ENCODE measurements at places on chromosomes 7 and 10. TPM values are rescaled to one million over a fixed set of nuclear protein-coding genes. Genes with fewer than 3 reads are reported as not detected.
A peak's percentile ranks its signal among the peaks of the same experiment; 100 is the strongest.

- H3K4me3 ChIP-seq, result no peak overlapping the region
- no peaks in the 10 kb centered on the region for H3K27me3 ChIP-seq
- H3K4me1 ChIP-seq, result no peaks in the 10 kb centered on the region
- no peak overlapping the region for H3K27ac ChIP-seq
Observed at GRCh38 chr7:84528756-84529479, 334.3 kb upstream of the SEMA3A start.

GRCh38 chr7:7014827-7015595 lies 167.3 kb upstream of the C1GALT1 start:
- no peaks in the 10 kb centered on the region for H3K27me3 ChIP-seq
- H3K36me3 ChIP-seq, result no peaks in the 10 kb centered on the region
- no peak overlapping the region for H3K4me3 ChIP-seq

ADRB1 gene
- total RNA-seq, result 2.1 TPM

GRCh38 chr10:132905661-132906060 lies 36.7 kb downstream of the CFAP46 start:
- no peaks in the 10 kb centered on the region for H3K36me3 ChIP-seq
- H3K4me1 ChIP-seq, result no peaks in the 10 kb centered on the region
- H3K4me3 ChIP-seq, result no peak overlapping the region
- DNase-seq, result no peak
- no peak overlapping the region for H3K27ac ChIP-seq

TMEM176A gene
- total RNA-seq, result not detected

GRCh38 chr10:73864229-73864628 lies 10.1 kb downstream of the CAMK2G start:
- no peak for DNase-seq
- H3K4me1 ChIP-seq, result peaks cover 69% of the 10 kb centered on the region
- H3K27ac ChIP-seq, result peak overlapping the region; percentile 3
- no peak overlapping the region for H3K4me3 ChIP-seq

DNA sequence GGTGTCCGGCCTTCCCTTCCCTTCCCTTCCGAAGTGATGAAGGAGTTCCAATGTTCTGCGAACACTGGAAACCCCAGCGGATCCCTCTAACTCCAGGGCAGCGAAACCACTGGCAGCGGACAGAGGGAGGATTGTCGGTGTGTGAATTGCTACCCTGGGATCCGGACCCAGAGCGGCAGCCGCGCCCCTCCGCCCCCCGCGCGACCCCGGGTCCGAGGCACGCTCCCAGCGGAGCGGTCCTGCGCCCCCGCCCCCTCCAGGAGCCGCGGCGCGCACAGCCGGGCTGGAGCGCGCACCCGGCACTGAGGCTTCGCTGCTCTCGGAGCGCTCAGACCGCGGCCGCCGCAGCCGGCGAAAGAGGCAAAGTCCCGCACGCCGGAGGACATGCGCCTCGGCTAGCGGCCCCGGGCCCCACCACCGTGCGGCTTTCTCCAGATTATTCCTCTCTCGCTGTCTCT lies at the start of gene PTPRZ1:
PTPRZ1 (plus strand) TSS at position 331 of the 458 bp plus-strand sequence. CDS start 339 bp downstream, outside the sequence.
- no peaks in the 10 kb centered on the region for H3K36me3 ChIP-seq
- no peak within 1 kb of the TSS for H3K27ac ChIP-seq
- no peak for DNase-seq
- peaks cover 18% of the 10 kb centered on the region for H3K27me3 ChIP-seq

- H3K27ac ChIP-seq, result no peak overlapping the region
- DNase-seq, result no peak
- no peaks in the 10 kb centered on the region for H3K27me3 ChIP-seq
- no peaks in the 10 kb centered on the region for H3K36me3 ChIP-seq
- H3K4me3 ChIP-seq, result no peak overlapping the region
Observed at GRCh38 chr7:41732436-41732785, 29.5 kb upstream of the INHBA start.

DNA sequence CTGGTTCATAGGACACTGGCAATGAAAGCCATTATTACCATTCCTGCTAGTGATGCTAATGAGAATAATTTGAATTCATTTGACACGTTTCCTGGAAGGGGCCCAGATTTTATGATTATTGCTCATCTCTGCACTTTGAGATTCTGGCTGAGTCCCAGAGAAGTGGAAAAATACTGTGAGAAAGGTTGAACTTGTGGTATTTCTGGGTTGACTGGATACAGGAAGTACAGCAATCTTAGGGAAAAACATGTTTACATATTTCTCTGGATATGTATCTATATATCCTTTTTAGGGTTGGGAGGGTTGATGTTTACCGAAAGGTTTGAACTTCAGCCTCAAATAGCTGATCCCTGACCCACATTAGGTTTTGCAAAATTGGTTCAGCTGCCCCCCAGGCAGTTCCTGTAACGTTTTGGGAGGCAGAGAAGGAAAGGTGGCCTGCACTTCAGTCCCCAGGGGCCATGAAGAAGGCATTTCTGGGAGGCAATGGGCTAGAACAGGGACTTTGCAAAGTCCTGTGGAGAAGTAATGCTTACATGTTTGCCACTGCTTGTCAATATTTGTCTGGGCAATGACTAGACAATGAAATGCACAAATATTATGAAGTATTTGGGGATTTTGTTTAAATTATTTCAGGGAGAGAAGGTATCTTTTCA lies 253.7 kb upstream of the PITRM1 start:
- no peaks in the 10 kb centered on the region for H3K27me3 ChIP-seq
- H3K4me3 ChIP-seq, result no peak overlapping the region
- DNase-seq, result no peak
- peaks cover 8% of the 10 kb centered on the region for H3K4me1 ChIP-seq
- H3K36me3 ChIP-seq, result no peaks in the 10 kb centered on the region

CPA2 gene
- total RNA-seq, result not detected

DNA sequence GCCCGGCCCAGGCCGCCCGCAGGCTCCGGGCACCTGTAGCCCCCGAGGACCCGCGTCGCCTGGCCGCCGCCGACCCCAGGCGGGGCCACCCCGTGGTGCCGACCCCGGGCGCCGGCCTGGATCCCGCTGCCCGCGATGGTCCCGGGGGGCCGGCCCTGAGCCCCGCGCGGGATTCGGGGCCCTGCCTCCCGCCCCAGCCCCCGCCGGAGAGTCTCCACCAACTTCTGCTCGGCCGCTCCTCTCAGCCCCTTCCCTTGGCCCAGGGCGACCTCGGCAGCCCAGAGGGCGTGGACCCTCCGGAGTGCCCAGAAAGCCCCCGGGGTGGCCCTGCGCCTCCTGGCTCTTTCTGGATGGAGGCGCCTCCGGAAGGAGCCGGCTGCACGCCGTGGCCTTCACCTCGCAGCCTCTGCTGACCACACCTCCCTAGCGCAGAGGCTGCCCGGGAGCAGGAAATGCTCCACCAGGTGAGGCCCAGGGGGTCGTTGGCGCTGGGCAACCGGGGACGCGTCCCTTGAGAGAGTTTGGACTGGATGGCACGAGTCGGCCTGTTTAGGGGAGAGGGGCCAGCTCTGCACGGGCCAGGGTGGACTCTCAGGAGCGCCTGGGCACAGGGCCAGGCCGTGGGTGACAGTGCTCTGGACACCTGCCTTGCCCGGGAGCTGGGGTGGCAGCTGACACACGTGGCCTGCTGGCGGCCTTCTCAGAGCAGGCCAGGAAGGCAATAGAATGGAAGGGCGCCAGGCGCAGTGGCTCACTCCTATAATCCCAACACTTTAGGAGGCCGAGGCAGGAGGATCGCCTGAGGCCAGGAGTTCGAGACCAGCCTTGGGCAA lies 529 bp downstream of the ZNF853 start:
- H3K4me3 ChIP-seq, result peak overlapping the region; percentile 59
- no peaks in the 10 kb centered on the region for H3K27me3 ChIP-seq
- no peaks in the 10 kb centered on the region for H3K36me3 ChIP-seq
- H3K4me1 ChIP-seq, result peaks cover 33% of the 10 kb centered on the region
- peak overlapping the region; percentile 14 for H3K27ac ChIP-seq

VPS37D gene
- total RNA-seq, result 0.40 TPM

CPA4 gene
- not detected for total RNA-seq

DNA sequence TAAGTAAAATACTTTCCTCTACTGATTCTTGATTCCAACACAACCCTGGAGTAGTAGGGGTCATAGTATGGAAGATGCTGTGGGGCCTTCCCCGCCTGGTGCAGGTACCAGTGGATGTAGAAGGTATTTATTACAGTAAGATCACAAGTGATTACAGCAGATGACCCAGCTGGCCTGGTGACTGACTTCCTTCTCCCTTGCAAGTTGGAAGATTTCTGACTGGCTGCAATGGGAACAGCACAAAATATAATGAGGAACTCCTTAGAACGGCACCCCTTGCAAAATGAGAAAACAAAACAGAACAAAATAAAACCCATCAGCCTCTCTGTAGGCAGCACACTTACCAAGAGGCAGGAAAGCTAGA lies 61.7 kb upstream of the TARP start:
- no peak for DNase-seq
- peaks cover 32% of the 10 kb centered on the region for H3K36me3 ChIP-seq
- H3K4me1 ChIP-seq, result peaks cover 38% of the 10 kb centered on the region
- no peaks in the 10 kb centered on the region for H3K27me3 ChIP-seq

ATP6V0E2 gene
- total RNA-seq, result 39.4 TPM

HEPACAM2 gene
- total RNA-seq, result not detected

- no peaks in the 10 kb centered on the region for H3K36me3 ChIP-seq
- H3K4me3 ChIP-seq, result no peak overlapping the region
Observed at GRCh38 chr7:1632916-1633785, 36.9 kb upstream of the ELFN1 start.

SLC37A3 gene
- 26.4 TPM for total RNA-seq

DNA sequence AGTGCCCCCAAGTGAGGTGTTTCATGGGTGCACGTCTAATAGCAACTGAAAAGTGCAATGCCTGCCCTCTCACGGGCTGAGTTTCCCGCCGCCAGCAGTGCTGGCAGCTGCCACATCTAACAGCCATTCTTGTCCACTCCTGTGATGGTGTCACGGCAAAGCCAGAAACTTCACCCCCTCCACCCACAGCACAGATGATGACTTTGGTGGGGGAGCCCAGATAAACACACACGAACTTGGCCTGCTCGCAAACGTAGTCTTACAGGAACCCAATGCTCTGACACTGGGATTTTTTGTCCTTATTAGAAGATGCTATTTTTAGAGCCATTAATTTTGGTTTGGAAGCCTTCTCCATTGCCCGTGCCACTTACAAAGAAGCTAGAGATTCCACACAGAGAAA lies 26.7 kb downstream of the CPXM2 start:
- no peak overlapping the region for H3K27ac ChIP-seq
- no peaks in the 10 kb centered on the region for H3K27me3 ChIP-seq
- H3K36me3 ChIP-seq, result no peaks in the 10 kb centered on the region
- no peak overlapping the region for H3K4me3 ChIP-seq
- H3K4me1 ChIP-seq, result no peaks in the 10 kb centered on the region

- no peak for DNase-seq
- no peaks in the 10 kb centered on the region for H3K4me1 ChIP-seq
- no peak overlapping the region for H3K27ac ChIP-seq
- no peak overlapping the region for H3K4me3 ChIP-seq
- no peaks in the 10 kb centered on the region for H3K27me3 ChIP-seq
Observed at GRCh38 chr10:29239569-29240472, 49.0 kb upstream of the LYZL1 start.

GRCh38 chr10:6755781-6756460 lies 175.8 kb upstream of the PRKCQ start:
- H3K4me1 ChIP-seq, result no peaks in the 10 kb centered on the region
- peaks cover 3% of the 10 kb centered on the region for H3K27me3 ChIP-seq
- no peaks in the 10 kb centered on the region for H3K36me3 ChIP-seq
- no peak overlapping the region for H3K27ac ChIP-seq
- H3K4me3 ChIP-seq, result no peak overlapping the region

DNA sequence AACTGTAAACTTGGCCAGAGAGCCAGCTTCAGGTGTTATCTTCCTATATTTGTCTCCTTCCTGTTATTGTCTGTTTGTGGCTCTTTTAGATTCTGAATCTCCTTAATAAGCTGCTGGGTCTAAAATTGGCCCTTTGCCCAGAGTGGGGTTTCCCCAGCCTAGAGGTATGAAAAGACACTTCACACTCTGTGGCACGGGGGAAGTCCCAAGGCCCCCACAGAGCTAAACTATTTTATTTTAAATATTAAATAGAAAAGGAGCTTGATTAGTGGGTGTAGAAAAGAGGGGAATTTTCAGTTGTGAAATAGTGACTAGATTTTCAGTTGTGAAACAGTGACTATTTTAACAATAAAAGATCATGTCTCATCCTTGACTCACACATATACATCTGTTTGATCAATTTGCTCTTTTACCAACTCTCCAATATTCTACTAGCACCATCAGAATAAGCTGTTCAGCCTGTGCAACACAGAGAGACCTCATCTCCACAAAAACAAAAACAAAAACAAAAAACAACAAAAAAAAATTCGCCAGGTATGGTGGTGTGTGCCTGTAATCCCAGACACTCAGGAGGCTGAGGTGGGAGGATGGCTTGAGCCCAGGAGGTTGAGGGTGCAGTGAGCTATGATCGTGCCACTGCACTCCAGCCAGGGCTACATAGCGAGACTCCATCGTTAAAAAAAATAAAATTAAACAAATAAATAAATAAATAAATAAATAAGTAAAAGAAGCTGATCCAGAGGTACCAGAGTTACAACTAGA lies 24.9 kb upstream of the ADO start:
- H3K27ac ChIP-seq, result no peak overlapping the region
- no peaks in the 10 kb centered on the region for H3K36me3 ChIP-seq
- peaks cover 14% of the 10 kb centered on the region for H3K4me1 ChIP-seq
- no peak overlapping the region for H3K4me3 ChIP-seq
- DNase-seq, result peak; percentile 76

DNA sequence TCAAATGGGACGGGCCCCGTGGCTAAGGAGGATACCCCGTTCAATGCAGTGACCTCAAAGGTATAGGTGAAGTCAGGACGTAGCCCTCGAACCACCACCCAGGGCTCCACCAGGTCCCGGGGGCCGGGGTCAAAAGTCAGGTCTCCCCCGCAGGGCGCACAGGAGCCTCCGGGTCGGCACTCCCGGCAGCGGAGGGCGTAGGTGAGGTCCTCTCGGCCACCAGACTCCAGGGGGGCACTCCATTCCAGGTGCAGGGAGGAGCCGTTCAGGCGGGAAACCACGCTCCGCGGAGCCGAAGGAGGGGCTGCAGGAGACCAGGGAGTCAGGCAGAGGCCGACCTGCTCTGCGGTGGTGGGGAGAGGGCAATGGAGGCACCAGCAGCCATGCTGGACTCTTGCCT lies 7.7 kb downstream of the EPHB4 start:
- H3K4me1 ChIP-seq, result no peaks in the 10 kb centered on the region
- no peaks in the 10 kb centered on the region for H3K36me3 ChIP-seq
- no peaks in the 10 kb centered on the region for H3K27me3 ChIP-seq

MAGI2 gene
- 0.48 TPM for total RNA-seq

- no peaks in the 10 kb centered on the region for H3K36me3 ChIP-seq
- peak; percentile 74 for DNase-seq
- no peaks in the 10 kb centered on the region for H3K27me3 ChIP-seq
- no peak overlapping the region for H3K4me3 ChIP-seq
Observed at GRCh38 chr10:80596391-80597257, 58.9 kb downstream of the SH2D4B start.

CALHM3 gene
- not detected for total RNA-seq

- peak overlapping the region; percentile 35 for H3K27ac ChIP-seq
- peaks cover 8% of the 10 kb centered on the region for H3K4me1 ChIP-seq
- peak; percentile 45 for DNase-seq
- no peaks in the 10 kb centered on the region for H3K27me3 ChIP-seq
Observed at GRCh38 chr10:23448802-23449570, 10.1 kb downstream of the OTUD1 start.

DNA sequence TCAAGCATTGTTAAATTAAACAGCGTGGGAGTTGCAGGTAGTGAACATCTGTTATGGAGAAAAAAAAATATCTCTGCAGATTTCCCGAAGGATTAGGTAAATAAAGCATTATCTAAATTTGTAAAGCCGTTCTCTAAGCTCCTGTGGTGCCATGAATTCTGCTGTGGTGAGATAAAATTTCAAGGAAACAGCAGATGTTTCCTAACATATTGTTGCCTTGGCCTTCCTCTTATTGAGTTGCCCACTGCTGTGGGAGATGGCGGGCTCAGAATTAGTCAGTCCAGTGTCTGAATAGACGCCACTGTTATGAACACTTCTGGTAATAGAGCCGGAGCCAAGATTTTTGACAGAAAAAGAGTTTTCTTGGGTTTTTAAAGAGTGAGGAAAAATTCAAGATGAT lies 82.6 kb upstream of the ELMO1 start:
- no peaks in the 10 kb centered on the region for H3K4me1 ChIP-seq
- H3K4me3 ChIP-seq, result no peak overlapping the region
- DNase-seq, result no peak

NODAL gene
- not detected for total RNA-seq

Data from natural killer cell (primary cell).